Activated naive CD4-positive, alpha-beta T cell treated with anti-CD3 and anti-CD28 coated beads for 36 hours (primary cell): ENCODE measurements at places on chromosomes 1 and 21.

DNA sequence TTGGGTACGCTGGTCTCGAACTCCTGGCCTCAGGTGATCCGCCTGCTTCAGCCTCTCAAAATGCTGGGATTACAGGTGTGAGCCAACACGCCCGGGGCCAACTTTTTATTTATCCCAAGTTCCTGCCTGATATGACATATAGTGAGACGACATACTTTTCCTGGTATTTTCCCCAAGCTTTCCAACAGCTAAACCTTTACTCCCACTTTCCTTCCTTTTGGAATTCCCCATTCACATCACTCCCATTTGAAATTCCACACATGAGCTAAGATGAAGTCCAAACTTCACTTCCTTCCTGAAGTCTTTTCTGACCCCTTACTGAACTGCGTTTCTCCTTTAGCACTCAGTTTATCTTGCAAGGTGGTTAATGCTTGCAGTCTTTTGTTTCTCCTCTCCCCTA is 64.1 kb downstream of the S1PR1 start:
- no peak overlapping the region for H3K4me3 ChIP-seq
- no peak for DNase-seq
- H3K27me3 ChIP-seq = no peaks in the 10 kb centered on the region
- no peak overlapping the region for H3K27ac ChIP-seq
- H3K4me1 ChIP-seq = peaks cover 15% of the 10 kb centered on the region
- no peaks in the 10 kb centered on the region for H3K36me3 ChIP-seq

- H3K4me3 ChIP-seq = no peak overlapping the region
- no peaks in the 10 kb centered on the region for H3K36me3 ChIP-seq
- no peak overlapping the region for H3K27ac ChIP-seq
- no peak for DNase-seq
- H3K4me1 ChIP-seq = no peaks in the 10 kb centered on the region
These were observed 7.7 kb upstream of the SLC26A9 start for GRCh38 chr1:205950826-205951549.

DNA sequence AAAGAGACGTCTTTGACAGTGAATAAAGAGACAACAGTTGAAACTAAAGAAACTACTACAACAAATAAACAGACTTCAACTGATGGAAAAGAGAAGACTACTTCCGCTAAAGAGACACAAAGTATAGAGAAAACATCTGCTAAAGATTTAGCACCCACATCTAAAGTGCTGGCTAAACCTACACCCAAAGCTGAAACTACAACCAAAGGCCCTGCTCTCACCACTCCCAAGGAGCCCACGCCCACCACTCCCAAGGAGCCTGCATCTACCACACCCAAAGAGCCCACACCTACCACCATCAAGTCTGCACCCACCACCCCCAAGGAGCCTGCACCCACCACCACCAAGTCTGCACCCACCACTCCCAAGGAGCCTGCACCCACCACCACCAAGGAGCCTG is 68.5 kb downstream of the TPR start:
- H3K27me3 ChIP-seq = no peaks in the 10 kb centered on the region
- H3K36me3 ChIP-seq = peaks cover 46% of the 10 kb centered on the region
- peak; percentile 32 for DNase-seq
- peak overlapping the region; percentile 95 for H3K27ac ChIP-seq
- H3K4me1 ChIP-seq = peaks cover 63% of the 10 kb centered on the region
- peak overlapping the region; percentile 5 for H3K4me3 ChIP-seq

GRCh38 chr1:156684227-156684782 is 7.1 kb upstream of the NES start:
- H3K4me1 ChIP-seq = peaks cover 16% of the 10 kb centered on the region
- H3K4me3 ChIP-seq = no peak overlapping the region
- peak; percentile 64 for DNase-seq
- H3K27ac ChIP-seq = no peak overlapping the region
- no peaks in the 10 kb centered on the region for H3K36me3 ChIP-seq

- H3K4me1 ChIP-seq = peaks cover 28% of the 10 kb centered on the region
- no peak overlapping the region for H3K27ac ChIP-seq
- no peak for DNase-seq
- H3K27me3 ChIP-seq = no peaks in the 10 kb centered on the region
These were observed 252.4 kb downstream of the TOMM20 start for GRCh38 chr1:234875953-234876855.
